ENCODE measurements at places on chromosomes 12 and 14.

GRCh38 chr12:28938581-28939235, 210.4 kb upstream of the FAR2 start:
- H3K27me3 ChIP-seq: no peaks in the 10 kb centered on the region
- no peaks in the 10 kb centered on the region for H3K4me1 ChIP-seq
- H3K36me3 ChIP-seq: peaks cover 3% of the 10 kb centered on the region
- peak overlapping the region; percentile 5 for H3K27ac ChIP-seq
- no peak for DNase-seq
- H3K4me3 ChIP-seq: no peak overlapping the region

- H3K27me3 ChIP-seq: no peaks in the 10 kb centered on the region
- H3K36me3 ChIP-seq: peaks cover 9% of the 10 kb centered on the region
- DNase-seq: no peak
- no peak overlapping the region for H3K4me3 ChIP-seq
- peaks cover 4% of the 10 kb centered on the region for H3K4me1 ChIP-seq
Observed at GRCh38 chr12:1078002-1078401, 87.0 kb downstream of the ERC1 start.

DNA sequence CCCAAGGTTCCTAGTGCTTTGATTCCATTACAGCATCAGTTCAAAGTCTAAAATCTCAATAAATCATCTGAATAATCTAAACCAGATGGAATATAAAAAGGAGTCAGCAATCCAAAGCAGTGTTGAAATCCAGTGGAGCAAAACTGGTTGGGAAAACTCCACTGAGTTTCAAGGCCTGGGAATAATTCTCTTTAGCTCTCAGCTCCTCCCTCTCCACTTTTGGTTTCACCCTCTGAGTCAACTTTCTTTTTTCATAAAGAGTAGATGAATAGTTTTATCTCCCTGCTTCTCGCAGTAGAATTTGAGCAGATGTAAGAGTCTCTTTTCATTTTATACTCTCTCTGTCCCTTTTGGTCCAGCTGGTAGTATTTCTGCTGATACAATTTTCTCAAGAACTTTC, 338.6 kb downstream of the APAF1 start:
- no peak for DNase-seq
- H3K4me3 ChIP-seq: no peak overlapping the region
- no peaks in the 10 kb centered on the region for H3K27me3 ChIP-seq
- H3K36me3 ChIP-seq: peaks cover 4% of the 10 kb centered on the region
- no peak overlapping the region for H3K27ac ChIP-seq
- H3K4me1 ChIP-seq: no peaks in the 10 kb centered on the region

DNA sequence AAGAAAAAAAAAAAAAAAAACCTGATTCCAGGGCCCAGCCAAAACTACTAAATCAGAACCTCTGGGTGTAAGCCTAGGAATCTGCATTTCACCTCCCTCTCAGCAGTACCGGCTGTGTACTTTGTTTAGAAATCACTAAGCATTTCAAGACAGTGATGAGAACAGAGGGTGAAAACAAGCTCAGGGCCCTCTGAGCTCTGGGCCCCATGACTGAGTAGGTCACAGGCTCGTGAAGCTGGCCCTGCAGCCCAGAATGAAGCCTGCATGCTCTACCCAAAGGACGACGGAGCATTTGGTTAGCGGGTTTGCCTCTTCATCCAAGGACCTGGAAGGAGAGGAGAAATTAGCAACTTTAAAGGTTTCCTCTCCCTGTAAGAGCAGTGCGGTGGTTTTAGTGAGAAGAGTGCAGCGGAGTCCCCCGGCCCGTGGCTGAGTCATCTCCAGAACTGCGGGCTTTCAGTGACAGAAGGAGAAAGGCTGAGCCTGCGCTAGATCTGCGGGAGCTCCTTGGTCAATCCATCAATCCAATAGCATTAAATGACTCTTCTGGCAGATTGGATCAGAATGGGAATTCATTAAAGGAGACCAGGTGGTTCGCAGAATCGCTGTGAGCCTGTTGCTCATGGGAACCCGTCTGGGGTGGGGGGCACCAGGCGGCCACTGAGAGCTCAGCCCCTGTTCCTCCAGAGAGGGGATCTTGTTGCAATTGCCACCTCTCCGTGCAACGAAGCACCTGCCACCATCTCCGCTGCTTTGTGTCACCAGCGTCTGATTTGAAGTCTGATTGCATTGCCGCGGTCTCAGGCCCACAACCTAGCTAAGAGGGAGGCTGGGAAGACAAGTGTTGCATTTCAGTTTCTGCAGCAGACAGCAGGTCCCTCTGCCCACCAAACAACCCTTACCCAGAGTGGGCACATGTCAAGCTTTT, 7.3 kb downstream of the IL31 start:
- no peaks in the 10 kb centered on the region for H3K36me3 ChIP-seq
- H3K4me1 ChIP-seq: no peaks in the 10 kb centered on the region
- H3K27me3 ChIP-seq: peaks cover 3% of the 10 kb centered on the region
- H3K27ac ChIP-seq: no peak overlapping the region
- DNase-seq: no peak
- H3K4me3 ChIP-seq: no peak overlapping the region

DNA sequence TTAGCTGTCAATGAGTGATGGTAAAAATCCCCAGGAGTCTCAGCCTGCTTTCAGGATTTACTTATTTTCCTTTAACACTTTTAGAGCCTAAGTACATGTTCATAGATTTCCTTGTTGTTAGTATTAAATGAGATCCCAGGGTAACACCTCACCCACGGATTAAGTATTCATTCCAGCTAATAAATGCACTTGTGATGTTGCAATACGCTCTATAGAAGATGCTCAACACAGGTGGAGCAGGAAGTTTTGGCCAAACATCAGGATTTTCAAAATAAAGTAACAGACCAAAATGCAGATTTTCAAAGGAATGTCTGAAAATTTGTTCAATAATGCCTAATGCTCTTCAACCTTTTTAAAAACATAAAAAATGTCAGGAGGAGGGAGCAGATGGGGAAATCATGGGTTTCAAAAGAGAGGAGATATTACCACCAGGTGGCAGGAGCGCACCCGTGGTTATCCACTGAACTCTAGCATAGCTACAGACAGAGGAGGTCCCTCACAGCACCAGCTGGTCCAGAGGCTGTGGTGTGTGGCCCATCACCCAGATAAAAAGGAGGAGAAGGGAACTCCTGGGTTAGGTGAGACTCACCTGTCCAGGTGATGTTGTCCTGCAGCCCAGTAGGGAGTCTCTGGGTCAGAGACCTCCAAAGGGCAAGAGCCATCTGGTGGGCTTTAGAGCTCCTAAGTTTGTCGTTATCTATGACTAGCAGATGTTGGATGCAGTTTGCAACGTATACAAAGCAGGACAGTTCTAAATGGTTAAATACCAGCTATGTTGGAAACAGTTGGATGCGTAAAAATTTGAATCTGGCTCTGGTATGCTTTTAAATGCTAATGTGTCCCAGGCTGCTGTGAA, 1158.4 kb upstream of the TMEM132C start:
- H3K27ac ChIP-seq: no peak overlapping the region
- DNase-seq: no peak
- peaks cover 12% of the 10 kb centered on the region for H3K27me3 ChIP-seq
- H3K4me3 ChIP-seq: no peak overlapping the region
- peaks cover 5% of the 10 kb centered on the region for H3K4me1 ChIP-seq

GRCh38 chr14:100463937-100464336, 123.3 kb downstream of the BEGAIN start:
- H3K4me1 ChIP-seq: no peaks in the 10 kb centered on the region
- no peaks in the 10 kb centered on the region for H3K36me3 ChIP-seq
- no peak for DNase-seq
- no peak overlapping the region for H3K4me3 ChIP-seq
- H3K27me3 ChIP-seq: peaks cover 9% of the 10 kb centered on the region

GRCh38 chr14:60163693-60164092, 1.5 kb downstream of the DHRS7 start:
- H3K27me3 ChIP-seq: peaks cover 2% of the 10 kb centered on the region
- H3K36me3 ChIP-seq: peaks cover 7% of the 10 kb centered on the region
- H3K4me3 ChIP-seq: peak overlapping the region; percentile 99

DNA sequence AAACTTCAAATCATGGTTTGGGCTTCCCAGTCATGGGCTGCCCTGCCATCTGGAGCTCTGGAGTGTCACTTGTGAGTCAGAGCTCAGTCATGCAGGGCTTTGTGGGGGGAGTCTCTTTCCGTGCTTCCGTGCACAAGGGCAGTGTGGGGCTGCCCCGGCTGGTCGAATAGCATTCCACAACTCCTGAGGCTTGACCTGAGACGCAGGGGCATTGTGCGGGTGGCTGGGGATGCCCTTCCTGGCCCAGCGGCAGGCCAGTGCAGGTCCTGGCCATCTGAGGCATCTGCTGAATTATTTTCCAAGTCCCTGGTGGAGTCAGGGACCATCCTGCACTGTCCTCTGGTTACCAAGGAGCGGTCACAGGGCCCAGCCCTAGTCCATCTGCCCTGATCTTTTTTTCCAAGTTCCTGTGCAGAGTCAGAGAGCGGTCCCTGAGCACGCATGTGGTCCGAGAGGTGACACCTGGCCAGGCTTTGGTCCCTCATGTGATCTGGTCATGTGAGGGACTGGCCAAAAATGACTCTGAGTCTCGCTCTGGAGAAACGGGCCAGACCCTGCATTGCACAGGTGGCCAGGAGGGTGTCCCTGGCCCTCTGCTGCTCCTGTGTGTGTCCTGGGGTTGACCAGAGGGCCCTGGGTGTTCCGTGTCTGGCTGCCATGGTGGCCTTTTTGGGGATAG, 167.0 kb upstream of the ALG10B start:
- no peaks in the 10 kb centered on the region for H3K4me1 ChIP-seq
- H3K27ac ChIP-seq: no peak overlapping the region
- DNase-seq: no peak

- DNase-seq: no peak
- H3K27ac ChIP-seq: no peak overlapping the region
- H3K4me1 ChIP-seq: peaks cover 5% of the 10 kb centered on the region
- H3K27me3 ChIP-seq: no peaks in the 10 kb centered on the region
- no peak overlapping the region for H3K4me3 ChIP-seq
Observed at GRCh38 chr12:42698213-42698612, 108.7 kb upstream of the PRICKLE1 start.

- H3K36me3 ChIP-seq: peaks cover 17% of the 10 kb centered on the region
- DNase-seq: peak; percentile 73
- H3K27ac ChIP-seq: peak overlapping the region; percentile 98
- peak overlapping the region; percentile 96 for H3K4me3 ChIP-seq
- H3K27me3 ChIP-seq: peaks cover 7% of the 10 kb centered on the region
Observed at GRCh38 chr12:31324845-31325523, 966 bp downstream of the SINHCAF start.

DNA sequence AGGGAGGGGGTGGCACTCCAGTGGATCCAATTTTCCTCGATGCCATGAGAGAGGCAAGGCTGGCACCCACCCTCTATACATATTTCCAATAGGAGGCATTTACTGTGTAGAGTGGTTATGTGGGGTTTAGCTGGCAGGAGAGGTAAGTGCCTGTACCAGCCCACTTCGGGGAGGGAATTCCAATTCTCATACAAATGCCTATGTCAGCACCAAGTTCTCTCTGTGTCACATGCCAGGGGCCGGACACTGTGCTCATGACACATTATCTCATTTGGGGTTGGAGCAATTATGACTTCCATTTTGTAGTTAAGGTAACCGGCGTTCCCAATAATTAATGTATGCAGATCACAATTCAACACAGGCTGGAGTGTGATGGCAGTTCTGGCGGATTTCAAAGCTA, 284.3 kb downstream of the KSR2 start:
- H3K4me1 ChIP-seq: peaks cover 40% of the 10 kb centered on the region
- DNase-seq: no peak
- H3K27me3 ChIP-seq: peaks cover 35% of the 10 kb centered on the region

DNA sequence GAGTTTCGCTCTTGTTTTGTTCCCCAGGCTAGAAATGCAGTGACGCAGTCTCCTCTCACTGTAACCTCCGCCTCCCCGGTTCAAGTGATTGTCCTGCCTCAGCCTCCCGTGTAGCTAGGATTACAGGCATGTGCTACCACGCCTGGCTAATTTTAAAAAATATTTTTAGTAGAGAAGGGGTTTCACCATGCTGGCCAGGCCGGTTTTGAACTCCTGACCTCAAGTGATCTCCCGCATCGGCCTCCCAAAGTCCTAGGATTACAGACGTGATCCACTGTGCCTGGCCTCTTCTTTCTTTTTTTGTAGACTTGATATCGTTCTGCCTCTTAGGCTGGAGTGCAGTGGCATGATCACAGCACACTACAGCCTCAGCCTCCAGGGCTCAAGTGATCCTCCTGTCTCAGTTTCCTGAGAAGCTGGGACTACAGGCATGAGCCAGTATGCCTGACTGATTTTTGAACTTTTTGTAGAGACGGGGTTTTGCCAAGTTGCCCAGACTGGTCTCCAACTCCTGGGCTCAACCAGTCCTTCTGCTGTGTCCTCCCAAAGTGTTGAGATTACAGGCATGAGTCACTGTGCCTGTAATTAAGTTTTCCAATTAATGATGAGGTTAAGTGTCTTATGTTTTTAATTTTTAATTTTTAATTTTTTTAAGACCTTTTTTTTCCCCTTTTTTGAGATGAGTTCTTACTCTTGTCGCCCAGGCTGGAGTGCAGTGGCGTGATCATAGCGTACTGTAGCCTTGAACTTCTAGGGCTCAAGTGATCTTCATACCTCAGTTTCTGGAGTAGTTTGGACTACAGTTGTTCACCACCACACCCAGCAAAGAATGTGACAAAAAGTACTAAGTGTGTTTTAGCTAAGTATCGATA, 10.2 kb downstream of the RCOR1 start:
- H3K36me3 ChIP-seq: peaks cover 10% of the 10 kb centered on the region
- DNase-seq: no peak
- H3K27me3 ChIP-seq: no peaks in the 10 kb centered on the region
- no peak overlapping the region for H3K4me3 ChIP-seq
- H3K4me1 ChIP-seq: peaks cover 21% of the 10 kb centered on the region
- H3K27ac ChIP-seq: peak overlapping the region; percentile 44

- no peak overlapping the region for H3K4me3 ChIP-seq
- peaks cover 3% of the 10 kb centered on the region for H3K27me3 ChIP-seq
- peaks cover 6% of the 10 kb centered on the region for H3K4me1 ChIP-seq
- no peak overlapping the region for H3K27ac ChIP-seq
- no peak for DNase-seq
Observed at GRCh38 chr14:65109357-65109756, 7.0 kb upstream of the MAX start.

GRCh38 chr12:102479099-102479885, 1.1 kb downstream of the IGF1 start:
- H3K27me3 ChIP-seq: no peaks in the 10 kb centered on the region
- H3K4me1 ChIP-seq: peaks cover 8% of the 10 kb centered on the region
- no peak for DNase-seq
- no peak overlapping the region for H3K4me3 ChIP-seq
- no peaks in the 10 kb centered on the region for H3K36me3 ChIP-seq
- no peak overlapping the region for H3K27ac ChIP-seq

DNA sequence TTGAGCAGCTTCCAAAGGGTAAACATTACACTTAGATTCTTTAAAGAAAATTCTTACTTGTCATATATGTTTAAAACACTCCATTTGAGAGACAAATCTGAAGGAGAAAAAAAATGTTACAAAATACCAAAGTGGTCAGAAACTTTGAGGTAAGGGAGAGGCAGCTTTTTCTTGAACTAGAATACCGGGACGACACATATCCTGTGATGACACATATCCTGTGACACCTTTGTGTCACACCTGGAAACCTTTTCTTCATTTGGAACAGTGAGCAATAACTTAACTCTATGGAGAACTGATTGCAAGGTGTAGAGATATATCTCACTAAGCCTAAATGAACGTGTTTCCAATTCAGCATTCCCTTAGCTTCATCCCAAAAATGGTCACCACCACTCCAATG, 4.6 kb upstream of the GRIN2B start:
- H3K4me3 ChIP-seq: no peak overlapping the region
- peaks cover 60% of the 10 kb centered on the region for H3K27me3 ChIP-seq

- H3K4me3 ChIP-seq: no peak overlapping the region
- DNase-seq: no peak
- no peaks in the 10 kb centered on the region for H3K27me3 ChIP-seq
- peaks cover 26% of the 10 kb centered on the region for H3K36me3 ChIP-seq
- H3K4me1 ChIP-seq: no peaks in the 10 kb centered on the region
Observed at GRCh38 chr12:42119085-42119633, 25.5 kb downstream of the GXYLT1 start.
